ENCODE measurements at places on chromosomes 4 and X. TPM values are rescaled to one million over a fixed set of nuclear protein-coding genes. Genes with fewer than 3 reads are reported as not detected.

Gene XG
- not detected for polyA plus RNA-seq

Gene TMEM271
- not detected for polyA plus RNA-seq

Gene SMR3B
- not detected for polyA plus RNA-seq

Gene F9
- polyA plus RNA-seq = not detected

Gene DCAF16
- polyA plus RNA-seq = 14.2 TPM

Gene CTAG1B
- not detected for polyA plus RNA-seq

Gene MGAT4D
- polyA plus RNA-seq = not detected

Gene GBA3
- polyA plus RNA-seq = not detected

Gene KCTD8
- polyA plus RNA-seq = not detected

Gene FABP2
- not detected for polyA plus RNA-seq

Gene N4BP2
- polyA plus RNA-seq = 6.1 TPM

Gene TSPAN5
- 7.6 TPM for polyA plus RNA-seq

Gene CXXC4
- polyA plus RNA-seq = not detected

Gene TRIM75
- polyA plus RNA-seq = not detected

Gene PPP3CA
- polyA plus RNA-seq = 18.0 TPM

Gene SLC16A2
- polyA plus RNA-seq = not detected

Gene SPATA4
- polyA plus RNA-seq = not detected

Gene TMPRSS11B
- not detected for polyA plus RNA-seq

Gene IL2RG
- 754 TPM for polyA plus RNA-seq

Gene JCHAIN
- 1,651 TPM for polyA plus RNA-seq

Gene TASL
- polyA plus RNA-seq = 39.3 TPM

Gene FAM9B
- not detected for polyA plus RNA-seq

Gene CACNA1F
- polyA plus RNA-seq = not detected

Gene C4orf54
- not detected for polyA plus RNA-seq

Gene NDST4
- polyA plus RNA-seq = not detected

Gene GLOD5
- polyA plus RNA-seq = not detected

Gene OTC
- not detected for polyA plus RNA-seq

Gene PABPC1L2B
- not detected for polyA plus RNA-seq

Gene PPARGC1A
- not detected for polyA plus RNA-seq

Gene GABRB1
- not detected for polyA plus RNA-seq

Gene MED14
- polyA plus RNA-seq = 10.3 TPM

Gene WDR45
- 58.3 TPM for polyA plus RNA-seq

Gene TMPRSS11E
- 0.20 TPM for polyA plus RNA-seq

Gene TMPRSS11F
- polyA plus RNA-seq = not detected

Gene IL1RAPL1
- polyA plus RNA-seq = not detected

Gene WWC2
- polyA plus RNA-seq = 0.29 TPM

Gene EREG
- not detected for polyA plus RNA-seq

Gene EFHC2
- not detected for polyA plus RNA-seq

Gene P2RY10
- polyA plus RNA-seq = 155 TPM

Gene TMEM154
- 210 TPM for polyA plus RNA-seq
